ENCODE measurements at places on chromosomes 11 and 22. TPM values are rescaled to one million over a fixed set of nuclear protein-coding genes. Genes with fewer than 3 reads are reported as not detected.

The POU2F3 gene
- not detected for total RNA-seq

The HIC2 gene
- total RNA-seq, result 7.3 TPM

The NPAS4 gene
- 0.08 TPM for total RNA-seq

The APOA1 gene
- total RNA-seq, result 1.7 TPM

The APOL4 gene
- not detected for total RNA-seq

The MADD gene
- total RNA-seq, result 51.1 TPM

The SLC22A25 gene
- total RNA-seq, result not detected

The INS gene
- not detected for total RNA-seq

The TOM1 gene
- 32.7 TPM for total RNA-seq

The OR52I2 gene
- not detected for total RNA-seq

The BIRC3 gene
- total RNA-seq, result 65.4 TPM

The EED gene
- 29.0 TPM for total RNA-seq

The CELF1 gene
- 160 TPM for total RNA-seq

The OR2AG2 gene
- total RNA-seq, result 0.18 TPM

The ARHGAP8 gene
- 9.2 TPM for total RNA-seq

The EHF gene
- total RNA-seq, result 0.51 TPM

The TMEM191B gene
- 3.7 TPM for total RNA-seq

The PTPRCAP gene
- 0.82 TPM for total RNA-seq

The OR8I2 gene
- not detected for total RNA-seq

The POTEH gene
- not detected for total RNA-seq

The ASCL3 gene
- not detected for total RNA-seq

The UBQLN3 gene
- total RNA-seq, result not detected

The ADAMTS15 gene
- total RNA-seq, result 39.9 TPM

The KLHDC7B gene
- total RNA-seq, result 1.8 TPM

The ACTN3 gene
- total RNA-seq, result 0.13 TPM

The CSF2RB gene
- total RNA-seq, result not detected

The CCDC82 gene
- 25.3 TPM for total RNA-seq

The MB gene
- 17.3 TPM for total RNA-seq

The HOATZ gene
- not detected for total RNA-seq

The IFITM1 gene
- total RNA-seq, result 66.3 TPM

The PTPN5 gene
- total RNA-seq, result not detected

The ST3GAL4 gene
- total RNA-seq, result 56.6 TPM

The TUB gene
- 4.3 TPM for total RNA-seq

The FDXACB1 gene
- total RNA-seq, result 4.1 TPM

The APOL5 gene
- total RNA-seq, result not detected

The SORL1 gene
- 36.3 TPM for total RNA-seq

The MYEOV gene
- 69.8 TPM for total RNA-seq

The POU2AF1 gene
- total RNA-seq, result 0.18 TPM

The IRF7 gene
- total RNA-seq, result 23.9 TPM

The GSTP1 gene
- total RNA-seq, result 570 TPM
